ENCODE measurements at places on chromosomes 6 and 20.
A peak's percentile ranks its signal among the peaks of the same experiment; 100 is the strongest.

DNA sequence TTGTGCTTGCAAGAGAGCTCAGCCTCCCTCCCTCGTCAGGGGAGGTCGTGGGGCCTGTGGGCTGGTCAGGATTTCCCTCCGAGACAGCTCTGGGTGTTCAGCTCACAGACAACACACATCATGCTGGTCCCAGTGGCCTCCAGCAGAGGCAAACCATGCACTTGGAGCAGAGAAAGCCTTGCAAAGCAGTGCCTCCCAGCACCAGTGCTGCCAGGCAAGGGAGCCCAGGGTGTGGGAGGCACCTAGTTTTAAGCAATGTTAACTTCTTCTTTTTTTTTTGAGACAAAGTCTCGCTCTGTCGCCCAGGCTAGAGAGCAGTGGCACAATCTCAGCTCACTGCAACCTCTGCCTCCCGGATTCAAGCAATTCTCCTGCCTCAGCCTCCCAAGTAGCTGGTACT lies 34.0 kb upstream of the INSM1 start:
- no peak for ATAC-seq

GRCh38 chr6:14107000-14107399 lies 10.6 kb upstream of the CD83 start:
- ATAC-seq, result no peak

DNA sequence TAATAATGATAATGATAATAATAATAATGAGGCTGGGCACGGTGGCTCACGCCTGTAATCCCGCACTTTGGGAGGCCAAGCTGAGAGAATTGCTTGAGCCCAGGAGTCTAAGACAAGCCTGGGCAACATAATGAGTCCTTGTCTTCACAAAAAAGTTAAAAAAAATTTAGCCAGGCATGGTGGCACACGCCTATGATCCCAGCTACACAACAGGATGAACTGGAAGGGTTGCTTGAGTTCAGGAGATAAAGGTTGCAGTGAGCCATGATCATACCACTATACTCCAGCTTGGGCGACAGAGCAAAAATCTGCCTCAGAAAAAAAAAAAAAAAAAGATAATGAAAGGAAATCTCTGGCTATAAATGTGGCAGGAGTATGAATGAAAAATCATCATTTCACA lies 213.4 kb downstream of the HIVEP2 start:
- ATAC-seq, result no peak

DNA sequence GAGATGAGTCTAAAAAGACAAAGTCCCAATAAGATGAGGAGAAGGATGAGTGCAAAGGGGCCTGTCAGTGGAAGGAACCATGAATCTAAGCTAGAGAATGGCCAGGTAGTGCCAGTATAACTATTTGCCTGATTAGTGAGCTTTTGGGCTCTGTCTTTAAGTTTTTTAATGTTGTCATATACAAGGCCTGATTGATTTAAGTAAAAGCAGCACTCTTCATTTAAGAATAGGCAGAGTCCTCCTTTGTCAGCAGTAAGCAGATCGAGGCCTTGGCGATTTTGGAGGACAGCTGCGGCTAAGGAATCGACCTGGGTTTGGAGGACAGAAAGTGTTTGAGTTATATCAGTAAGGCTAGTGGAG lies 753.4 kb upstream of the ADGRB3 start:
- no peak for ATAC-seq

GRCh38 chr6:30615219-30615957 lies 1.7 kb downstream of the PPP1R10 start:
- ATAC-seq, result peak; percentile 14

- ATAC-seq, result no peak
These were observed 591.7 kb upstream of the NRSN1 start for GRCh38 chr6:23534351-23534750.

DNA sequence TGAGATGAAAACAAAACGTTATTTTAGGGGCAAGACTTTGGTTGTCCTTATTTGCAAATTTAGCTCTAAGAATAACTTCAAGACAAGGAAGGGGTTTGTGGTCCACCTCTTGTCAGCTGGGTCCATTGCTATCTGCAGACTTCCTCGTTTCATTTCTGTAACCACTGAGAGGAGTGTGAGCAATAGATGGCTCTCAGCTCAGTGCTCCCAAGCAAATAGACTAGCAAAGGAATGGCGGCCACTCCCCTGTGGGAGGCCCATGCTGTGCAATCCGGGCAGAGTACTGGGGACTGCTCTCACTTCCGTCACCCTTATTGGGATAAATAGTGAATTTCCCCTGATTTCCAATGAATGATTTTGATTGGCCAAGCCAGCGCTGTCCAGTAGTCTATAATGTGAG lies 176.6 kb downstream of the ZDHHC14 start:
- ATAC-seq, result no peak

DNA sequence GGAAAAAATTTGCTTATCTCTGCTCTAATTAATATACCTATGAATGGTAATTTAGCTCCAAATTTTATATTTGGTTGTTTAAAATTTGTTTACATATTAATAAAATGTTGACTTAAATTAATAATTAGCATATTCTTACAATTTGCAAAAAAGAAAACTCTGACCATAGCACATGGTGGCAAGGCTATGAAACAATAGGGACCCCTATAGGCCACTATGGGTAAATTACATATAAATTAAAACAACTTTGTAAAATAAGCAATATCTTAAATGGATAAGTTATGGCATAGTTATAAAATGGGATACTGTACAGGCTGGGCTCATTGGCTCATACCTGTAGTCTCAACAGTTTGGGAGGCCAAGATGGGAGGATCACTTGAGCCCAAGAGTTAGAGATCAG lies 76.0 kb downstream of the MKKS start:
- ATAC-seq, result peak; percentile 54

- no peak for ATAC-seq
These were observed 120.9 kb upstream of the ZNF217 start for GRCh38 chr20:53714524-53714923.

- ATAC-seq, result no peak
These were observed 268.6 kb upstream of the AGPAT4 start for GRCh38 chr6:161542346-161542980.

DNA sequence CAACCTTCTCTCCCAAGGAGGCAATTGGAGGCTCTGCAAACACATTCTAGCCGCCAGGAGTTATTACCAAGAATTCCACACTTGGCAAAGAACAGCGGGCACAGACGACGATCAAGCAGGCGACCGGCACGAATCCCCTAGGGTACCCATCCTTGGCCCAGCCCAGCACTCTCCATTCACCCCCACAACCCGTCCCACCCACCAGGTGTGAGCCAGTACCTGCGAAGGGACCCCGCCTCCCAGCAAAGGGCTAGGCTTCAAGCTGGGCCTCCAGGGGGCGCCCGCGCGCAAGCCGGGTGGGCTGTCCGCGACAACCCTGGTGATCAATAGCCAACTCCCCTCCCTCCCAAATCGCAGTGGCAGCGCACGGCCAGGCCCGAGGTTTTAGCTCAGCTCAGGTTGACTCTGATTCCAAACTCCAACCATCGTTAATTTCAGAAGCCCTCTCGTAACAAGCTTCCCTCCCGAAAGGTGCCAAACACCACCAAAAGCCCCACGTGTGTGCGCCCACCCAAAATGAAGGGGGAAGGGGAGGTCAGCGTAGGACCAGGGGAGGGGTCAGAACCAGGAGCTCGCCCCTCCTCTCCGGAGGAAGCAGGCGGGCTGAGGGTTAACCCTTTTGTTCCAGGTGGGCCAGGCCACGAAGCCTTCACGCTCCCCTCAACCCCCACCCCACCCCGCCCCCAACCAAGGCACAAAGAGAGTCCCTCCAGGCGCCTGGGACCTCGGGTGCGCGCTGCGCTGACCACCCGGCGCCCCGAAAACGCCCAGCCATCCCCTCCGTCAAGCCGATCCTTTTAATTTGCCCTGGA lies 2.1 kb downstream of the SALL4 start:
- ATAC-seq, result peak; percentile 88

DNA sequence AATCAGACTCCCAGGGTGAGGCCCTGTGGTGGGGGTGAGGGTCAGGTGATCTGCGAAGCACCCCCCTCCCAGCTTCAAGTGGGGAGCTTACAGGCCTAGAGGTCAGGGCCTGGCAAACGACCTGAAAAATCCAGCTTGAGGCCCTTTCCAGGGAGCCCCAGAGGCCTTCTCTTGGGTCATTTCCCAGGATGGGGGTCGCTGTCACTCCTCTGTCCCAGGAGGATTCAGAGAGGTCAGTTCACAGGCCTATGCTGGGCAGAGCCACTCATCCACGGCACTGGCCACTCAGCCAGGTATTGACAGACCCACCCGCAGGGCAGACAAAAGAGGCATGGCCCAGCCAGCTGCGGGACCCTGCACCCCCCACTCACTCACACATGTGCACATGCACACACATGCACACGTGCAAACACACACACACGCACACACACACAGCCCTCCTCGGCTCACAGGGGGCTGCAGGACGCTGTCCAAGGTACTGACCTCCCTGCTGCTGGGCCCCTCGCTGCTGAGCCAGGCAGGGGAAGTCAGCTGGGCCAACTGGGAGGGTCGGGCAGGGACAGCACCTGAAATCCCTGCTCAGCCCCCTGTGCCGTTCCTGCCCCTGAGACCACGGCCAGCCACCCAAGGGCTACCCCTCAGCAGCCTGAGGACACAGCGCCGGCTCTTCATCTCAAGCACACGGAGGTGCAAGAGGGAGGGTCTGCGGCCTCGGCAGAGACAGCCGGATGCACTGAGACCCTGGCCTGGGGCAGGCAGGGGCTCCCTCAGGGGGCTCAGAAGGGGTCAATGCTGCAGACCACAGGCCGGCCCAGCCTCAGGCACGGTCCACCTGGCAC lies 113.8 kb downstream of the TAF4 start:
- no peak for ATAC-seq

- ATAC-seq, result peak; percentile 13
These were observed 142.0 kb downstream of the UST start for GRCh38 chr6:148888856-148889255.

GRCh38 chr6:150863213-150863928 lies 2.1 kb upstream of the MTHFD1L start:
- ATAC-seq, result no peak

DNA sequence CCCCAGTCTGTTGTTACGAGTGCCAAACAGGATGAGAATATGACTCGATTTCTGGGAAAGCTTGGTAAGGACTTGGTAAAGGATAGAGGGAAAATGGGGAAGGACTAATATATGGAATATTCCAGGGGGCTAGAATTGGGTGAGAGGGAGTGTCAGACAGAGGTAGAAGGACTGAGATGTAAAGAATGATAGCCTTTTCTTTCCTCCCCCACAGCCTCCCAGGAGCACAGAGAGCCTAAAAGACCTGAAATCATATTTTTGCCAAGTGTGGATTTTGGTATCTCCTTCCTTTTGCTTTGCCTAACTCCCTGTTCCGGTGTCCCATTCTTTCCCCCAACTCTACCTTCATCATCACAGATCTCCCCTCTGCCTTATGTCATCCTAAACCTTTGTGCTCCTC lies 3.1 kb downstream of the MSH5 start:
- ATAC-seq, result no peak

DNA sequence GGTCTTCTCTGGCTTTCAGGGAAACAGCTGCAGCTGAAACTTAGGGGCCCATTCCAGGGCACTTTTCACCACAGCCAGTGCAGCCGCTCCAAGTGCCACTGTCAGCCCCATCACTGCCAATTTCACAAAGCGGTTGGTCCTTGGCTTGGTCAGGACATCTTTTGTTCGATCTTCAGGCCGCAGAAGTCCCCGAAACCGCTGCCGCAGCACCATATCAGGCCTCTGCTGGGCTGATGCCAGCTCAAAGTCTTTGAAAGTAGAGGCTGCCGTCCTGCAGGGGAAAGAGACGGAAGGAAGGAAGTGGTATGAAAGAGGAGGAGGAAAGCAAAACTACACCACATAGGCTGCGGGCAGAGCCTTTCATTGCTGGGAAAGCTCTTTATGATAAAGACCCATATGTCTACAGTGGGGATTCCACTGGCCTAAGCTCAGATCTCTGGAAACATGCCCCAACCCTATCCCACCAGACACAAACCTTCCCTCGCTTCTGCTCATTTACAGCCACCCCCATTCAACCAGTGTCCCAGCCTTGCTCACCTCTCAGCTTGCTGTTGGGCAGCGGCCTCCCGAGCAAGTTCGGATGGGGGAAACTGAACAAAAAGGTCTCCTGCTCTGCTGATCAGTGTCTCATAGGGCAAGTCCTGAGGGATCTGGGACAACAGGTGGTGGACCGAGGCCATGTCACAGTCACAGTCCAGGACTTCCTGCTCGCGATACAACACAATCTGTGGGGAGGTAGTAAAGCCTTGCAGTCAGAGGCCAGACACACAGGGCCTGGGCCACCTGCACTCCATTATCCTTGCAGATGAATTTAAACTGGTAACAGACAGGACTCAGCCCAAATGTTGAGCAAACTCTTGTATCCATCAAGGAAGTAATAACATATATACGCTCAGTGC lies 23.5 kb downstream of the TBC1D20 start:
- no peak for ATAC-seq

- no peak for ATAC-seq
These were observed 1323.1 kb upstream of the CITED2 start for GRCh38 chr6:140697585-140697984.

DNA sequence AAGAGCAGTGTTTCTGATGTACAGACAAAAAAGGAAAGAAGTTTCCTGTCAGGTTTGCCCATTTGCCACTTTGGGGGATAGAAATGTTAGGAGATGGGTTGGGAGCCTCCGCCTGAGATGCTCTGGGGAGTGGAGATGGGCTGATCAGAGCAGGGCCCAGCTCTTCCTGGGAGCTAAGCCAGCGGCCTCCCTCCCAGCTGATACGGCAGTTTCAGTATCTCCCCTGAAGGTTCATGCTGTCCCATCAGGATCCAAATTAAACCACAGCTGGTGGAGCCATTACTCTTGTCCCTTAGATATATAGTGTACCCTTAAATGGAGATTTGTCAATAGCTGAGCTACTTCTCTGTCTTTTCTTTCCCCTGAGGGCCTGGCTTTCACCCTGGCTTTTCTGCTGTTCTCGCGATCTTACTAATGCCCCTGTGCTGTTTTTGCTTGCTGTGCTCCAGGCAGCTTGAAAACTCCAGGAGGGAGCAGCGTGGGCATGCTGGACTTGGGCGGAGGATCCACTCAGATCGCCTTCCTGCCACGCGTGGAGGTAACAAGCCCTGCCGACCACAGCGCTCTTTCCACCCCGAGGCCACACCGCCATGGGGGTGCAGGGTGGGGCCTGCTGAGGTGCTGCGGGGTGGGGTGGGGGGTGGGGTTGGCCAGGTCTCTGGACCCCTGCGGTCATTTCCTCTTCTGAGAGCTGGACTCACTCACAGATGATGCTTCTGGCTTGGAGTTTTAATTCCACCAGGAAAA lies 20.9 kb downstream of the ENTPD6 start:
- no peak for ATAC-seq

DNA sequence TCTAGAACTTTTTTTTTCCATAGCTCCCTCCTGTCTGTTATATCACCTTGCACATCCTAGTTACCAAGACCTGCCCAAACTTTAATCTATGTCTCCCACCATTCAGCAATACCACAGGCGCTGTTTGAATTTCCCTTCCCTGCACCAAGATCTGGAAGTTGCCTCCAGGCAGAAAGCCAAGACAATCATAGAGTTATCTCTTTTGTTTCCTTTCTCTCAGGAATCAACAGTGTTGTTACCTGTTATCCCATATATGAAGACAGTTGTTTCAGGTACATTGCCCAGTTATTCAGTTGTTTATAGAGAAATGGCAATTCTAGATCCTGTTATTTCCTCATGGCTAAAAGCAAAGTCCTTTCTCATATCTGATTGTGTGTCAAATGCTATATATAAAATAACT lies 63.2 kb downstream of the PDSS2 start:
- ATAC-seq, result no peak
